Stimulated activated CD4-positive, alpha-beta T cell treated with anti-CD3 and anti-CD28 coated beads, Interleukin-2, amount 100 ng/mL, for 4 hours (primary cell): ENCODE measurements at places on chromosomes 4 and X.

DNA sequence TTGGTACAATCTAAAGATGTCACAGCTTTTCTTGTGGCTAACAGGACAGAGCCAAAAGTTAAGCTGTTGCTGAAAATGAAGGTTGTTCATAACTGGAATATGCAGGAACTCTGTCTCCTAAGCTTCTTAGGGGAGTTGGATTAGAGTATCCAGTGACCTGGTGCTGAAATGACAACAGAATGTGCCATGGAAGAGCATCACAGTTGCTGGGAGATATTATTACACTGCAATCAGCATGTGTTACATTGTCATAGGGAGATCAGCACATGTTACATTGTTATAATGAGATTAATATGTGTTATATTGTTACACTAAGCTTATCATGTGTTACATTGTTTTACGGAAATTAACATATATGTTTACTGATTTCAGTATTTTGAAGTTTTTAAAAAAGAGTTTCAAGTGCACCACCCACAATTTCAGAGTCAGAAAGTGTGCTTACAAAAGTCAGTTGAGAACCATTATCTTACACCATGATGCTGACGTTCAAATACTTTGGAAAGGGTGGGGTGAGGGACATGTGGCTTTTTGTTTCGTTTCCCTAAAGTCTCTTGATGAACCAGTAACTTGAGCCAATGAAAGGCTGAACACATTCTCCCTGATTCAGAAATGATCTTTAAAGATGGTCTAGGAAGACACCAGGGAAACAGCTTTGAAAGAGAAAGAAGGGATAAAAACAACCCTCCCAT is 113.4 kb downstream of the DRD5 start:
- DNase-seq: no peak

GRCh38 chr4:41822325-41822724 is 73.8 kb upstream of the PHOX2B start:
- no peak for DNase-seq

DNA sequence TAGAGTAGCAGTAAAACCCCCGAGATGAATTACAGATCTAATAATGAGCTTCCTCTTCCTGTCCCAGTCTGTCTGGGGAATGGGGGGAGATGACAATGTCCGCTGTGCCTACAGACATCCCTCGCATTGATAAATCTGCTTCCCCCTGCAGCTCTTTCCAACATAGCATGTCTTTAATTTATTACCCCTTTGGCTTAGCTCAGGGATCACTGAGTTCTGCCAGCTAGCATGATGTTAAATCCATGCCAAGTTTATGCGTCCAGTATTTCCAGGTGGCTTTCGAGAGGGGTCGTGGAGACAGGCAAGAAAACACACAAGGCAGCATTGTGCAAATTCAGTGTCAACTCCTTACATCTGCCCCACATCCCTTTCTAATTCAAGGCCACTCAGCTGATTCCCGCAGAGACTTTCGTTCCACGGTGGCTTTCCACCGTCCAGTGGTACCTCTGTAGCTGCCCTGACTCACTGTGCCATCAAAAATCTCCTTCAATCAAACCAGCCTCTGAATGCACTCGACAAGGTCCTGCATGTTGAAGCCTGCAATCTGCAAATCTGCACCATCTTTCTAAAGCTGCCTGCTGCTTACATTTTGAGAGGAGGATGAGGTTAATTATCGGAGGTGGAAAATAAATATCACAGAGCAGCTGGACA is 75.1 kb downstream of the MXRA5 start:
- no peak for DNase-seq

GRCh38 chrX:63128509-63128908 is 222.6 kb downstream of the SPIN4 start:
- no peak for DNase-seq

- DNase-seq: no peak
These were observed 48.8 kb downstream of the PPP2R2C start for GRCh38 chr4:6423575-6423974.

- no peak for DNase-seq
These were observed 44.8 kb downstream of the TSPAN5 start for GRCh38 chr4:98613453-98614075.

DNA sequence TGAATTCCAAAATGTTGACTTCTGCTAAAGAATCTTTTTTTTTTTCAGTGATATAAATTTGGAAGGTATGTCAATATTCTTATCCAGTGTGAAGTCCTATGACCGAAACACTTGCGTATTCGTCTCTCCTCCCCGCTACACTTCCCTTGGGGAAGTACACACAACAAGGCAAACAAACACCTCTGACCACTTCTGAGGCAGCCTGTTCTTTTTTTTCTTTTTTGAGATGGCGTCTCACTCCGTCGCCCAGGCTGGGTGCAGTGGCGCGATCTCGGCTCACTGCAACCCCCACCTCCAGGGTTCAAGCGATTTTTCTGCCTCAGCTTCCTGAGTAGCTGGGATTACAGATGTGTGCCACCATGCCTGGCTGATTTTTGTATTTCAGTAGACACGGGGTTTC is 78.1 kb upstream of the DHRSX start:
- no peak for DNase-seq

DNA sequence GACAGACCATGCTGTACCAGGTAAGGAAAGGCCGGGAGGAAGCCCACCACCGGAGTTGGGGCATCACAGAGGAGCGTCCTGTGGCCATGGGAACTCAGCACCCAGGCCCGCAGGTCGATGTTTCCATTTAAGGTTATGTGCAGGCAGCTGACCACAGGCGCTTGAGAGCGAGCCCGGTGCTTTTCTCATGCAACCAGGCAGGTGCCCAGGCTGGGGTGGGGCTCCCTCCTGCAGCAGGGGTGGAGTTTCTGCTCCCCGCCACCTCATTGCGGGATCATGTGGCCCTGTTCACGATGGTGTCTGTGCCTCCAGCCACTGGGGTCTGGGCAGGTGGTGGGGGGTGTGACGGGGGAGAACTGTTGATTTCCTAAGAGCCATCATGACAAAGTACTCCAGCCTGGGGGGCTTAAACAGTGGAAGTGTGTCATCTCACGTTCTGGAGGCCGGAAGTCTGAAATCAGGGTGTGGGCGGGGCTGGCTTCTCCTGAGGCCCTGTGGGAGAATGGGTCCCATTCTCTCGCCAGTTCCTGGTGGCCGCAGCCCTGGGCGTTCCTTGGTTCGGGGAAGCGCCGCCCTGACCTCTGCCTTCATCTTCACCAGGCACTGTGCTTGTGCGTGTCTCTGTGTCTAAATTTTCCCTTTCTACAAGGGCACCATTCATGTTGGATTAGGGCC is 60.9 kb downstream of the CPZ start:
- DNase-seq: no peak

GRCh38 chr4:62193761-62194160 is 993.6 kb downstream of the ADGRL3 start:
- DNase-seq: no peak
